ENCODE measurements at places on chromosomes 1 and 21.

DNA sequence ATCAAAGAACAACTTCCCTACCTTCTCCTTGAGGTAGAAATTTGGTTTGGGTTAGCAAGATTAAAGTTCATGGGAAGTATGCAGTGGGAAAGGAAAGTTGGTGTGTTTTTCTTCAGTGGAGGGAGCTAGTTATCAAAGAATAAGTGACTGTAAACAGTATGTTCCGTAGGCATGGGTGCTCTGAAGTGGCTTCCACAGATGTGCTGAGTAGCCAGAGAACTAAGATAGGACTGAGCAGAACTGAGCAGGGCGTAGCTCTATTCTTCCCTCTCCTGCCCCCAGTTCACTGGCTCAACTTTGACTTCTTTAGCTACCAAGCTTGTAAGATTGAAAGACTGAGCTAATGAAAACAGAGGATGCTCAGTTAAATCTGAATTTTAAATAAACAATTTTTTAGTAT is 3.4 kb downstream of the ADCY10 start:
- H3K27ac ChIP-seq, result no peak overlapping the region
- peaks cover 8% of the 10 kb centered on the region for H3K4me1 ChIP-seq
- no peak for DNase-seq
- no peak overlapping the region for H3K4me3 ChIP-seq
- no peaks in the 10 kb centered on the region for H3K27me3 ChIP-seq

- no peaks in the 10 kb centered on the region for H3K36me3 ChIP-seq
- no peak for DNase-seq
- no peak overlapping the region for H3K4me3 ChIP-seq
- no peak overlapping the region for H3K27ac ChIP-seq
These were observed 124.2 kb upstream of the L1TD1 start for GRCh38 chr1:62070384-62071011.

- H3K4me1 ChIP-seq, result no peaks in the 10 kb centered on the region
- H3K27ac ChIP-seq, result no peak overlapping the region
- H3K4me3 ChIP-seq, result no peak overlapping the region
- no peaks in the 10 kb centered on the region for H3K36me3 ChIP-seq
- no peaks in the 10 kb centered on the region for H3K27me3 ChIP-seq
- DNase-seq, result no peak
These were observed 94.8 kb upstream of the KIAA0040 start for GRCh38 chr1:175287377-175287776.

DNA sequence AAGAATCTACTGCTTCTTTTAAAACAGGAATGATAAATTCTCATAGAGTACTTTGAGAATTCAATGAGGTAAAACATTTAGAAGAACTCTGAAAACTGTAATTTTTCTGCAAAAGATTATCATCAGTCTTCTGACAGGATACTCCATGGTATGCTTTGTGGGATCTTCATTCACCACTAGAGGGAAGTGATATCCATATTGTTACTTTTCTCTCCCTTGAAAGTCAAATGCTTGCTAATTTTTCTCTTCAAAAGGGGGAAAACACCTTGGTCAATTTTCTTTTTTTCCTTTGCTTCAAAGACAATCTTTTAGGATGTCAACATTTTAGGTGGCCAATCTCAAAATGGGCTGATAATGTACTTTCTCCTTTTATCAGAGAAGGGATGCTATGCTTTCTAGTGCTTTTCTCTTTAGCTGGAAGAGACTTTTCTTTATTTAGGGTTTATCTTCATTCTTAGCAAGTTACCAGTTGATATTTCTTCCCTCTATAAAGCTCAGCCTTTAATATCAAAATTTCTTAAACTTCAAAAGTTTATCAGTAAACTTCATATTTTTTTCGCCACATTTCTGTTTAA is 95.5 kb downstream of the NEGR1 start:
- no peaks in the 10 kb centered on the region for H3K27me3 ChIP-seq
- no peaks in the 10 kb centered on the region for H3K4me1 ChIP-seq
- no peak for DNase-seq
- no peak overlapping the region for H3K27ac ChIP-seq

DNA sequence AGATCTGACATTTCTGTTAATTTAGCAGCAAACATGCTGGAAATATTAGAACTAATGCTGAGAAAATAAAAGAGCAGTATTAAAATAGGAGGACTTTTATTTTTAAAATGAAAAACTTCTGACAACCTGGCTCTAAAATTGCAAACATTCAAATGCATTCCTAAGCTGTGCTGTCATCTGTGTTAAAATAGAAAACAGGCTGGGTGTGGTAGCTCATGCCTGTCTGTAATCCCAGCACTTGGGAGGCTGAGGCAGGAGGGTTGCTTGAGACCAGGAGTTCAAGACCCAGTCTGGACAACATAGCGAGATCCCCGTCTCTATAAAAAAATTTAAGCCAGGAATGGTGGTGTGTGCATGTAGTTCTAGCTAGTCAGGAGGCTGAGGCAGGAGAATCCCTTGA is 44.6 kb downstream of the MIGA1 start:
- H3K4me3 ChIP-seq, result no peak overlapping the region
- peaks cover 32% of the 10 kb centered on the region for H3K36me3 ChIP-seq
- DNase-seq, result no peak
- peak overlapping the region; percentile 32 for H3K27ac ChIP-seq

- no peak overlapping the region for H3K4me3 ChIP-seq
- no peaks in the 10 kb centered on the region for H3K27me3 ChIP-seq
- H3K36me3 ChIP-seq, result no peaks in the 10 kb centered on the region
- no peak for DNase-seq
These were observed 5.8 kb downstream of the MAGI3 start for GRCh38 chr1:113396102-113396501.

DNA sequence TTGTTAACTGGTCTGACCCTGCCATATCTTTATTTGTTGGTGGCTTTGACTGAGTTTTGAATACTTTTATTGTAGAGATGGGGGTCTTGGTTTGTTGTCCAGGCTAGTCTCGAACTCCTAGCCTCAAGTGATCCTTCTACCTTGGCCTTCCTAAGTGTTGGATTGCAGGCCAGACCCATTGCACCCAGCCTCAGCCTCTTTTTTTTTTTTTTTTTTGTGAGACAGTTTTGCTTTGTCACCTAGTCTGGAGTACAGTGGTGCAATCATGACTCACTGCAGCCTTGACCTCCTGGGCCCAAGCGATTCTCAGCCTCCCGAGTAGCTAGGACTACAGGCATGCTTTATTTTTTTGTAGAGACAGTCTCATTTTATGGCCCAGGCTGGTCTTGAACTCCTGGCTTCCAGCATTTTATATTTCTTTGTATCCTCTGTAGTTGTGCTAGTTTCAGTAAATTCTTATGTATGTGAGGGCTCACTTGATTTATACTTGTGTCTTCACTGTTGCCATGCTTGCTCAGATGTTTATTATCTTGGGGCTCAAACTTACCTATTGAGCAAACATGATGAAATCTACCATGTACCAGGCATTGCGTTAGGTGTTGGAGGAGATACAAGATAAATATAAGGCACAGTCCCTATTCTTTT is 24.1 kb downstream of the THRAP3 start:
- H3K27ac ChIP-seq, result peak overlapping the region; percentile 70
- H3K36me3 ChIP-seq, result peaks cover 25% of the 10 kb centered on the region
- no peak overlapping the region for H3K4me3 ChIP-seq
- peak; percentile 68 for DNase-seq

DNA sequence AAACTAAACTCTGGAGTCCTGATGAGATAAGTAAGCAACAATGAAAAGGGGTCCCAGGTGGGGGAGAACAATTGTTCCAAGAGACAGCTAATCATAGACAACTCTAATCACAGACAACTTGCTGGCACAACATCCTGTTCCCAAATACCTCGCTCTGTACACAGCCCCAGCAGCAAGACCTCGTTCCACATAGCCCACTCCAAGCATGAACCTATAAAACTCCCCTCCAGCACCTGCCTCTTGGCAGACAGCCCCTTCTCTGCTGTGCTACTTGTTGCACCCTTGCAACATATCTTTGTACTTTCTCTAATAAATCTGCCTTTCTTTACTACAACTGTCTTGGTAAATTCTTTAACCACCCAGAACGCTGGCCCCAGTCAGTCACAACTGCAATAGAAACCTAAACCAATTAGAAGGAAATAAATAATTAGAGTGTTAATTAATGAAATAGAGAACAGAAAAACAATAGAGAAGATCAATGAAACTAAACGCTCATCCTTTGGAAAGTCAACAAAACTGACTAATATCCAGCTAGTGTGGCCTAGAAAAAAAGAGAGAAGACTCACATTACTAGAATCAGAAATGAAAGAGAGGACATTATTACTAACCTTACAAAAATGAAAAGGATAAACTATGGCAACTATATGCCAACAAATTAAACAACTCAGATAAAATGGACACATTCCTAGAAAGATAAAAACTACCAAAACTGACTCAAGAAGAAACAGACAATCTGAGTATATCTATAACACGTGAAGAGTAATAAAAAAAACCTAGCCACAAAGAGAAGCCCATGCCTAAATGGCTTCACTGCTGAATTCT is 36.1 kb downstream of the LRRC40 start:
- no peaks in the 10 kb centered on the region for H3K4me1 ChIP-seq
- no peak overlapping the region for H3K4me3 ChIP-seq
- peaks cover 20% of the 10 kb centered on the region for H3K36me3 ChIP-seq

DNA sequence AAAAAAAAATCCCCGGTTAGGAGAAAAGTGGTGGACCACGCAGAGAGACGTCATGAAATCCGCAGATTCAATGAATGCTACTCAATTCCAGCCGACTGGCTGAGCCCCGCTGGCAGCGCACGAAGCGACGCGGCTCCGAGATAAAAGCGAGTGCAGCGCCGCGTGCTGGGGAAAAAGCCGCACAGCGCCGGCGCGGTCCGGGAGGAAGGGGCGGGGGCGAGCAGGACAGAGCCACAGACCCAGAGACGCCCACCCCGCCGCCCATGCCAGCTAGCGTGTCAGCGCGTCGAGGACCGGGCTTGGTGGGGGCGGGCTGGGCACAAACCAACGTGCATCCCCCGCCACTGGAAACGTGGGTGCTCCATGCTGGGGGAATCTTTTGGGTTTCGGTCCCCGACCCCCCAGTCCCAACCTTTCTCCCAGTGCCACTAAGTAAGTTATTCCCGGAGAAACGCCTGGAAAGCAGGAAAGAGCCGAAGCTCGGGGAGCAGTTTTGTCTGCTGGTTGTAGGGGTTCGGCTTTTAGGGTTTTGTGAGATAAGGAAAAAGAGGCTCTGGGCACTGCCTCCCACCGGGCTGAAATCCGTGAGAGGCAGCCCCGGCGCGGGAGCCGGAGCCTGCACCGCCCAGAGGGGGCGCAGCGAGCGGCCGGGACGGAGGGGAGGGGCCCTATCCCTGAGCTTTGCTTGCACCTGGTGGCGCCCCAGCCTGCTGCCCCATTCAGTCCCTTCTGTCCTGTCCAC is at the start of gene KCNJ6:
TSS of gene KCNJ6 (minus strand) at position 148 of the 742 bp plus-strand sequence. CDS start 75,775 bp downstream, outside the sequence.
- peaks cover 10% of the 10 kb centered on the region for H3K4me1 ChIP-seq
- no peak for DNase-seq
- H3K4me3 ChIP-seq, result peak within 1 kb of the TSS; percentile 33
- H3K36me3 ChIP-seq, result no peaks in the 10 kb centered on the region
- H3K27me3 ChIP-seq, result peaks cover 10% of the 10 kb centered on the region
- peak within 1 kb of the TSS; percentile 13 for H3K27ac ChIP-seq

DNA sequence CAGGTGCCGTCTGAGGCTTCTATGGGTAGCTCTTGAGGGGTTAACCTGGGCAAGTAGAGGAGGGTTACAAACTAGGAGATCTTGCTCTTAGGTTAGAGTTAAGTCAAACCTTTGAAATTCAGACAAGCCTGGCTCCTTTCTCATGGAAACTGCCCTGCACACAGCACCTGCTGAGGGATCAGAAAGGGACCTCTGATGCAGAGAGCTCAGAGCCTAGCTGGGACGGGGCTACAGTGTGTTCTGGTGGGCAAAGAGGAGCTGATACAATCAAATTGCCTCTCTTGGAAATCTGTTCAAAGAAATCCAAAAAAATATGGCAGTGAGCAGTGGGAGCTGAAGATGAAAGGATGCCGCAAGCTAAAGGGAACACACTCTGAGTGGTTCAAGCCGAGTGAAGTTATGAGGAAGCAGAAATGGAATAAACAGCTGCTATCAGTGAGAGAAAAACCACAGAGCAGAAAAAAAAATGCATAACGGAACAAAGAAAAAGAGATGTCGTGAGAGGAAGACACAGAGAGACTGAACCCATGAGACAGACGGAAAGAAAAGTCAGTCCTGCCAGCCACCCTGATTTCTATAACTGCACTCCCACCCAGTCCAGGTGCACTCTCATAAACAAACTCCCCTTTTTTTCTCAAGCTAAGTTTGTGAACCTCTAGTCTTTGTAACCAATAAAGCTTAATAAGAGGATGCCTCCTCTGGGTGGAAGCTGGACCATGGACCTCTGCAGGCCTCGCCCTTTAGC is 26.6 kb downstream of the PAFAH2 start:
- no peaks in the 10 kb centered on the region for H3K27me3 ChIP-seq
- peaks cover 29% of the 10 kb centered on the region for H3K36me3 ChIP-seq
- no peak overlapping the region for H3K27ac ChIP-seq
- no peaks in the 10 kb centered on the region for H3K4me1 ChIP-seq
- H3K4me3 ChIP-seq, result no peak overlapping the region

GRCh38 chr1:60541831-60542532 is 468.4 kb upstream of the C1orf87 start:
- no peak overlapping the region for H3K4me3 ChIP-seq
- no peaks in the 10 kb centered on the region for H3K27me3 ChIP-seq
- no peaks in the 10 kb centered on the region for H3K36me3 ChIP-seq
- H3K27ac ChIP-seq, result no peak overlapping the region
- no peaks in the 10 kb centered on the region for H3K4me1 ChIP-seq

DNA sequence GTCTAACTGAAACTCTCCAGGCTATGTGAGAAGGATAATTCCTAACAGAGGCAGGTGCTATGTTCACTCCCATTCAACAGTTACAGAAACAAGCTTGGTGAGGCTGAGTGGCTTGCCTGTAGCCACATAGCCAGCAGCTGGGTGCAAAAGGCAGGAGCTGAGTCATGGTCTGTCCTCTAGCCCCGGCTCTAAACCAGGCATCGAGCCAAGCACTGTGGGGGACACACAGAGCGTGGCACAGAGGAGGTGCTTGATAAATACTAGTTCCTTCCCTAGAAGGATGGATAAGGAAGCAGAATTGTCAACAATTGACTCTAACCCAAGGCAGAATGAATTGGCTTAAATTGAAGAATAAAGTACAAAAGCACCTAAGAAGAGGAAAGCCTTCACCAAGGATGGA is 10.4 kb upstream of the KCNA2 start:
- H3K4me3 ChIP-seq, result no peak overlapping the region
- no peak for DNase-seq
- H3K4me1 ChIP-seq, result no peaks in the 10 kb centered on the region
